H1 (cell line): ENCODE measurements at places on chromosomes 1 and 21.

GRCh38 chr1:23704834-23705495, 13.4 kb downstream of the RPL11 start:
- no peak for DNase-seq

DNA sequence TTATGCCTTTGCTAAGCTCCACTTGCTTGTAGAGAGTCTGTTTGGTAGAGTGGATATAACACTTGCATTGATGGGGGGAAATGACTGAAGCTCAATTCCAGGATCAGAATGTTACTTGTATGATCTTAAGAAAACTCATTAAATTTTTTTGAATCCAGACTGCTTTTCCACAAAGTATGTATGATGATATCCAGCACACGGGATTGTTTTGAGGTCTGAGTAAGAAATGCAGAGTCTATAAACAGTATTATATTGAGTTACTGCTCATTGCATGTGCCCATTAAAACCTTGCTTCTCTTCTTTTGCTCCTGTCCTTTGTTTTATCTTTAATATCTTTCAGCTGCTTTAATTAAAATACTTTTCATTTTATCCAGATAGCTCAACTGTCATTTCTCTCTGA, 570.4 kb upstream of the ZRANB2 start:
- DNase-seq, result no peak

GRCh38 chr1:13623021-13623637, 39.5 kb downstream of the PDPN start:
- no peak for DNase-seq

GRCh38 chr1:41428738-41429640, 55.5 kb downstream of the EDN2 start:
- DNase-seq, result no peak

DNA sequence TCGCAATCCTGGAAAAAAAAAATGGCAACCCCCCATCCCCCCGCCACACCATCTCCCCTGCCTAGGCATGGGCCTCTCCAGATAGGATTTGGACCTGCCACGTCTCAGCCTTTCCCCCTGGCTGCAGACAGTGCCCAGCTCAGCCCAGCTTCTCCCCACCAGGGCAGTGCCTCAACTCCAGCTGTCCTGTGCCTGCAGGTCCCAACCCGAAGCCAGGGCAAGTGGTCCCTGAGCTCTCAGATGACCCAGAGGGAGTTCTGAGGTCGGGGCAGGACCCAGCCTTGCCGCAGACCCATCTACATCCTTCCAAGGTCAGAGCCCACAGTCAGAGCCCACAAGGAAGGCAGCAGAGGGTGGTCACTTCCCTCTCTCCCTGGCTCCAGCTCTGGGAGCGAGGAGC, 86.7 kb upstream of the POU3F1 start:
- no peak for DNase-seq

DNA sequence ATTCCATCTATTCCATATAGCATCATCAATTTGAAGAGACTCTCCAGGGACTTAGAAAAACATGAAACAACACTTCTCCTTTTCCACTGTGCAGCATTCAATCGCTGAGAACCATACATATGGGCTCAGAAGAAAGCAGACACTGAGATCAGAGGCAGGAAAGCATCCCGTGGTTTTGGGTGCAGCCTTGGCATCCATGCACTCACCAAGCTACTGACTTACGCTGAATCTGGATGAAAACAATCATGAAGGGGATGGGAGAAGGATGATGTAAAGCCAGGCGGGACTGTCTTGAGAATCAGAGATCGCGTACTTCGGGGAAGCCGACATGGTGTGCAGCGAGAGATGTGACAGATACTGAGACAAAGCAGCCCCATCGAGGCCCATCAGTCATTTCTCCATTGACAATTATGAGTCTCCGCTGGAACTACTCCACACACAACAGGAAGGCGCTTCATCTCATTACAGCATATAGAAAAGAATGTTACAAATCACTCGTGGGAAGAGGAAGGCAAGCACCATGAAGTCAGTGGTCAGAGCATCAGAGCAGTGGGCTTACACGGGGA, 2.3 kb upstream of the TIAM1 start:
- no peak for DNase-seq

DNA sequence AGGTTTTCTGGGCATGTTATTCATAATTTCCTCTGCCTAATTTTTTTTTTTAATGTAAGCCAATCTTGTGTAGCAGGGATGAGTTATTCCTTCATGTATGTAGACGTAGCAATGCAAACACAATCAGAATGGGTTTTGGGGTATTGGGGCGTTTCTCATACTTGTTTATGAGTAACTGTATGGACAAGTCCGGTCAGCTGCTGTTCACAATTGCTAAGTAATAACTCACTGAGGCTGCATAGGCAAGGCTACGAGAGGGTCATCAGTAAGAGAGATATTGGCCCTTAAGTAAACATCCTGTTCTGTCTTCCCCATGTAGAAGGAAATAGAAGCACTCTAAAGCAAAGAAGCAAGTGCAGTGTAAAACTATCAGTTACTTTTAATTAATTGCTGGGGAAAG, 9.5 kb upstream of the TARS2 start:
- no peak for DNase-seq

- no peak for DNase-seq
These were observed 260.7 kb upstream of the CSF3R start for GRCh38 chr1:36743286-36744005.

- no peak for DNase-seq
These were observed 13.4 kb upstream of the AGPAT3 start for GRCh38 chr21:43851593-43851992.

DNA sequence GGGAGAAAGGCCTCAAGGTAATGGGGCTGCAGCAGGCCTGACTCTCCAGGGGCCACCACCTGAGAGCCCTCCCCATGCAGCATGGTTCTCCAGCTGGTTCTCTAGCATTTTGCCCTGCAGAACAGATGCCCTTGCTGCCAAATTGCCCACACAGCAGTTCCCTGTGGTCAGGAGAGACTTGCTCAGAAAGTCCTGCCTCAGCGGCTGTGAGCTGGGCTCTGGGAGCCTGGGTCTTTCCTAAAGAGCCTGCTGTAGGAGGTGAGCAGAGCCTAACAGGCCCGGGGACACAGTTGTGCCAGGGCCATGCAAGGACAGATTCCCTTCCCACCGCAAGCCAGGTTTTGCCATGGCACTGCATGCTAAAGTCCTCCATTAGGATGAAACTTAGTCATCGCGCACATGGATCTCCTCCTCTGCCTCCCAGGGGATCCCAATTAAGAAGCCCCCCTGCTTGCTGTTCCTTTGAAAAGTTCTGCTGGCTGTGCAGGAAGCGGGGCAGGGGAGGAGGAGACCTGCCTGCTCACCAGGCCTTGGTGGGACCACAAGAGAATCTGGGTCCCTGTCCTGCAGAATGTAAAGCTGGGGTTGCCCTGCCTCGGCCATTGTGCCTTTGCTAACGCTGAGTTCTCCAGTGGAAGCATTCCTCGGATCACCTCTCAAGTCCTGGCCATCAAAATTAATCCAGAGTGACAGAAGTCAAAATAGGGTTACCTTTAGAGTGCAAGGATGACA, 21.4 kb downstream of the TEX35 start:
- no peak for DNase-seq

GRCh38 chr1:192669174-192669573, 33.2 kb downstream of the RGS13 start:
- no peak for DNase-seq
